ENCODE measurements at places on chromosomes 5 and 9.

DNA sequence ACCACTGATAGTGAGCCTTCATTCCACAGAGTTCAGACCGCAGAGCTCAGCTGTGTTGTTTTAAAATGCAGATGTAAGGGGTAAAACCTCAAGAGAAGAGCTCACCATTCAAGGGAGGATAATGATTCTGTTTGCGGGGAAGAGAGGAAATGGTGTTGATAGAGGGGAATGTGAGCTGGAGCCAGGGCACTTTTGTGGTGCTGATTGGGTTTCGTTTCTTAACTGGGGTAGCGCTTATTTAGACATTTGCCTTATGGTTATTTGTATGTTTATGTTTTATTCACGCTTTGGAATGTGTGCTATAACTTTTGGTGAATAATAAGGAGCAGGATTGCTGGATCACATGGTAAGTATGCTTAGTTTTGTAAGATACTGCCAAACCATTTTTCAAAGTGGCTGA is 42.5 kb downstream of the STXBP1 start:
- no peak for DNase-seq

- peak; percentile 97 for DNase-seq
Observed at GRCh38 chr9:131125288-131126058, at the start of gene NUP214. NUP214 (plus strand) TSS chr9:131125586; CDS start chr9:131125705, 119 bp downstream.

GRCh38 chr5:149767281-149767550 is 37.1 kb downstream of the PPARGC1B start:
- no peak for DNase-seq

DNA sequence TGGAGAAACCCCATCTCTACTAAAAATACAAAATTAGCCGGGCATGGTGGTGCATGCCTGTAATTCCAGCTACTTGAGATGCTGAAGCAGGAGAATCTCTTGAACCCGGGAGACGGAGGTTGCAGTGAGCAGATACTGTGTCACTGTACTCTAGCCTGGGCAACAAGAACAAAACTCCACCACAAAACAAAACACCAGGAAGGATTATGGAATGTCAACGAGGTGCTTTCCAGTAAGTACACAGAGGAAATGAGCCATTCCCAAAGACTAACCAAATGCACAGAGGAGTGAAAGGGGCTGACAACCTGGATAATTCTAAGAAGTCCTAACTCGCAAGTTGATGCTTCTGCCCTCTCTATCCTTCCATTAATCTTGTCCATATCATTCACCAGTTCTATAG is 126.1 kb upstream of the RETREG1 start:
- no peak for DNase-seq

GRCh38 chr5:109921735-109922380 is 232.1 kb downstream of the MAN2A1 start:
- DNase-seq: no peak

DNA sequence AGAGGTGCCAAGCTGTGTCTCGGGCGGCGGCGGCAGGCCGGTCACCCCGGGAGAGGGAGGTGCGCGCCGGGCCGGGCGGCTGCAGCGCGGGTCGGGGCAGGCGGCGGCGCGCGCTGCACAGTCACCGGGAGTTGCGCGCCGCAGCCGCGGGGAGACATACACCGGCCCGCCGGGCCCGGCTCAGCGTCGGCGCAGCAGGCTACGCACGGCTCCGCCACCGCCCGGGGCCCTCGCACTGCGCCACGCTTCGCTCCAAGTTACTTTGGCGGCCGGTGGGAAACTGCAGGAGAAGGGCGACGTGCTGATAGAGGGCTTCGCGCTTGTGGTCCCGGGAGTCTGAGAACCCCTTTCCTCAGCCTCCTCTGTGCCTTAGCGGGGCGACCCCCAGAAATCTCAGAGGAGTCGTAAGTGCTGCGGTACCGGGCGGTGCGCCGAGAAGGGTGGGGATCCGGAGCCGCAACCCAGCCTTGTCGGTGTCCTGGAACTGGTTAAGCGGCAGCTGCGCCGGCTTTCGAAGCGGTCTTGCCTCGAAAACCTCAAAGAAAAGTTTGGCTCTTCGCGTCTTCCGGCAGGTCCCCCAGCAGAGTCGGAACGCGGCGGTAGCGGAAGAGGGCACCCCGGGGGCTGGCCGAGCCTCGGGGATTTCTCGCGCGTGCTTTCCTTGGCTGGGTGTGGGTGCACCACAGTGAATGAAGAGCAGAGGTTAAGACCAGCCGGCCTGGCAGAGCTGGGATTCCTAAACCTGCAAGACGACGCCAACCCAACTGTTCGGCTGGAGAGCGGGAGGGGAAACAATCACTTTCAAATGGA is at the start of gene EFNA5:
EFNA5 (minus strand) TSS at position 6 of the 810 bp plus-strand sequence.
- DNase-seq: no peak

GRCh38 chr9:4780651-4781050 is 12.1 kb upstream of the RCL1 start:
- no peak for DNase-seq

DNA sequence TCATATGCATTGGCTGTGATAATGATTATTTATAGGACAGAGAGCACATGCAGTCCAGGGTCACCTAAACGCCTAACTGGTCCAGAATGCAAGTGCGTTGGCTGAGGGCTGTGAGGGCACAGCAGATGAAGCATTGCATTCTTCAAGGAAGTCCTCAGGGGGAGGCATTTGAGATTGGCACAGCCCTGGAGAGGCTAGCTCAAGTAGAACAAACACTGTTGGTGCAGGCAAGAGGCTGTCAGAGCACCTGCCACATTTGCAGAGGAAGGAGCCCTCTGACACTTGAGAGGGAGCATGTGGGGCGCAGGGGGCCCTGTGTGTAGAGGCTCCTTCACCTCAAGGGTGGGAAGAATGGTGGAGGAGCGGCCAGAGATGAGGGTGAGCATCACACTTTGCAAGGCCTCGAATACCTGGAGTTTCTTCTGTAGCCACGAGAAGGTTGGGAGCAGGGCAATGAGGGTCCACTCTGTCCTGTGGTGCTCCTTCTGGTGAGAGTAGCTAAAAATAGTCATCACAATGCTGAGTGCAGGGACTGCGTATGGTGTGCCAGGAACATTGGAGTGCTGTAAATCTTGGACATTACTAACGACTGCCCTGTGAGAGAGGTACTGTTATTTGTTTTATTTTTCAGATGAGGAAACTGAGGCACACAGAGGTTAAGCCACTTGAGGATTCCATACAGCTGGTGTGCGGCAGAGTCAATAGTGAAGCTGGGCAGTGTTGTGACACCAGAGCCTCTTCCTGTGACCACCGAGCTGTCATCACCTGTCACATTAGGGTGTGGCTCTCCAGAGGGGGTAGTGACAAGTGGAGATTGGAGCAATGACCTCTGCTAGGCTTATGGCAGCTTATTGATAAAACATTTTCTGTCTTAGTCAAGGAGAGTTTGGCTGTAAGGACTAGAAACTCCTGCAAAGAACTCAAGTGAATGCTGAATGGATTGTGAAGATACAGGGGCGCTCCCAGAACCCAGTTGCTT is 100.2 kb downstream of the PIP5K1B start:
- no peak for DNase-seq

GRCh38 chr9:135983208-135984071 is 22.3 kb upstream of the UBAC1 start:
- DNase-seq: no peak

Data from cortex of kidney (tissue), 1 donor.